HS-5 (cell line): ENCODE measurements at places on chromosomes 6 and 20.

- no peak for DNase-seq
These were observed 43.0 kb upstream of the BPIFA2 start for GRCh38 chr20:33124994-33125393.

- DNase-seq: no peak
These were observed 6.9 kb upstream of the RPS6KA2 start for GRCh38 chr6:166633732-166634535.

- DNase-seq: peak; percentile 99
These were observed 10.1 kb upstream of the PYGB start for GRCh38 chr20:25237610-25238318.

GRCh38 chr6:14423330-14423729, 305.8 kb downstream of the CD83 start:
- no peak for DNase-seq

DNA sequence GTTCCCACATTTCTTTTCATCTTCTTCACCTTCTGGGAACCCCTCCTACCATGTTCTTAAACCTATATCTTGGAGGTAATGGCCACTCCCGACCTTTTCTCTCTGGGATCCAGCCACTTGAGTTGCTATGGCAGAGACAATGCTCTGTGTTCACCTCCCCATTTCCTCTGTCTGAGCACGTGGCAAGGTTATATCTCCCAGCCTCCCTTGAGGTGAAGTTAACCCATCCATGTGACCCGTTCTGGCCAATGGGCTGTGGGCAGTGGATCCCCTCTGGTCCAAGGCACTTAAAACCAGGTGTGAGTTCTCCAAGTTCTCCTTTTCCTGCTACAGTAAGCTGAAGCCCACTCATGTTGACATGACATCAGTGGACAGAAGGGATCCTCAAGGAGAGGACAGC, 261.4 kb downstream of the LRFN2 start:
- DNase-seq: no peak

GRCh38 chr6:148971031-148971927, 224.4 kb downstream of the UST start:
- DNase-seq: no peak

DNA sequence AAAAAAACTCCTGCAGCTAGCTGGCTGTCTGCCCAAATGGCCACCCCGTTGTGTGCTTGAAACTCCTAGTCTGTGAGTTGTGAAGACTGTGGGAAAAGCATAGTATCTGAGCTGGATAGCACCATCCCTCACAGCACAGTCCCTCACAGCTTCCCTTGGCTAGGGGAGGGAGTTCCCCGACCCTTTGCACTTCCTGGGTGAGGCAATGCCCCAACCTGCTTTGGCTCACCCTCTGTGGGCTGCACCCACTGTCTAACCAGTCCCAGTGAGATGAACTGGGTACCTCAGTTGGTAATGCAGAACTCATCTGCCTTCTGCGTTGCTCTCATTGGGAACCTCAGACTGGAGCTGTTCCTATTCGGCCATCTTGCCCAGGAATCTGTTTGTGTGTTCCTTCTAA, 260.6 kb upstream of the STXBP5 start:
- DNase-seq: no peak

GRCh38 chr6:162750776-162751175, 23.0 kb downstream of the PACRG start:
- peak; percentile 41 for DNase-seq

GRCh38 chr20:32685541-32686529, 12.1 kb upstream of the C20orf203 start:
- DNase-seq: peak; percentile 96

DNA sequence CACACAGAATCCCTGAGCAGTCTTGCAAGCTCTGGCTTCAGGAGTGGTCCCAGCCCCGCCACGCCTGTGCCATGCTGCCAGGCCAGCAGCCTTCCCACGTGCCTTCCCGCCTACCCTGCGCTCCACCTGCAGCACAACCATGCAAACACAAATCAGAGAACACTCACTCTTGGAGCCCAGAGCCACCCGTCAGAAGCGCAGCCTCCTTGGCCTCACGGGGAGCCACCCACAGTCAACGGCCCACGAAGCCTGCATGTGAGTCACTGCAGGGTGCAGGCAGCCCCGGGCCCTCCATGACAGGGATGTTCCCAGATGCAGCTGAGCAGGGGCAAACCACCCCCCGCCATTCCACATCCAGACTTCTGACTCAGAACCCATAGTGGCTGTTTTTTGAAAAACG, 217.0 kb downstream of the DLL1 start:
- DNase-seq: no peak

DNA sequence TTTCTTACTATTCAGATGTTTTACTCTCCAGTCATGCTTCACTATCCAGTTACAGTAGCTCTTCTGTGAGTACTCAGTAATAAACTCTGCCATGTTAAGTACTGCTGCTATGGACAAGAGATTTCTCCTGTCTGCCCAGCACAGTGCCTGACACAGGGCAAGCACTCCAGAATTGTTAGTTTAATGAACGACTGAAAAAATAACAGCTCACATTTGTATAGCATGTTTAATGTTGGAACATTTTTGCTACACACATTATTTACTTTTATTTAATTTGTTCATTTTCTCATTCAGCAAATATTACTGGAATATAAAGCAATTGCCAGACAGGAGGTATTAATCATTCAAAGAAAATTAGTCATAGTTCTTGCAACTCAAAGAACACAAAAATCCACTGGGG, 142.6 kb upstream of the HMGN3 start:
- DNase-seq: peak; percentile 11

- no peak for DNase-seq
These were observed 2.5 kb upstream of the FYN start for GRCh38 chr6:111875741-111876140.

- no peak for DNase-seq
These were observed 359.7 kb downstream of the ARHGAP18 start for GRCh38 chr6:129350278-129350677.

DNA sequence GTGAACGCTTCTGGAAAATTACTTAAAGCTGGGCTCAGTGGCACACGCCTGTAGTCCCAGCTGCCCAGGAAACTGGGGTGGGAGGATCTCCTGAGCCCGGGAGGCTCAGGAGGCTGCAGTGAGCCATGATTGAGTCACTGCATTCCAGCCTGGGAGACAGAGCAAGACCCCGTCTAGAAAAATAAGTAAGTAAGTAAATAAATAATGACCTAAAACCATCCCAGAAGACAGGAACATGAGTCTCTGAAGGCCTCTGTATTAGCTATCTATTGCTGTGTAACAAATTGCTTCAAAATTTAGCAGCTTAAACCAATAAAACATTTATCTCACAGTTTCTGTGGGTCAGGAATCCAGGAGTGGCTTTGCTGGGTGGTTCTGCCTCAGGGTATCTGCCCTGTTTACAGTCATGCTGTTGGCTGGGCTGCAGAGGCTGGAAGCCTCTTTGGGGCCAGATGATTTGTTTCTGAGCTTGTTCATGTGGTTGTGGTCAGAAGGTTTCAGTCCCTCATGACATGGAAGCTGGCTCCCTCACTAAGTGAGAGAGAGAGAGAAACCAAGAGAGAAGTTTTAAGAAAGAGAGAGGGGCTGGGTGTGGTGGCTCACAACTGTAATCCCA, 48.4 kb upstream of the NCOA3 start:
- peak; percentile 100 for DNase-seq

GRCh38 chr6:166830185-166830890, 126.0 kb downstream of the RNASET2 start:
- no peak for DNase-seq

DNA sequence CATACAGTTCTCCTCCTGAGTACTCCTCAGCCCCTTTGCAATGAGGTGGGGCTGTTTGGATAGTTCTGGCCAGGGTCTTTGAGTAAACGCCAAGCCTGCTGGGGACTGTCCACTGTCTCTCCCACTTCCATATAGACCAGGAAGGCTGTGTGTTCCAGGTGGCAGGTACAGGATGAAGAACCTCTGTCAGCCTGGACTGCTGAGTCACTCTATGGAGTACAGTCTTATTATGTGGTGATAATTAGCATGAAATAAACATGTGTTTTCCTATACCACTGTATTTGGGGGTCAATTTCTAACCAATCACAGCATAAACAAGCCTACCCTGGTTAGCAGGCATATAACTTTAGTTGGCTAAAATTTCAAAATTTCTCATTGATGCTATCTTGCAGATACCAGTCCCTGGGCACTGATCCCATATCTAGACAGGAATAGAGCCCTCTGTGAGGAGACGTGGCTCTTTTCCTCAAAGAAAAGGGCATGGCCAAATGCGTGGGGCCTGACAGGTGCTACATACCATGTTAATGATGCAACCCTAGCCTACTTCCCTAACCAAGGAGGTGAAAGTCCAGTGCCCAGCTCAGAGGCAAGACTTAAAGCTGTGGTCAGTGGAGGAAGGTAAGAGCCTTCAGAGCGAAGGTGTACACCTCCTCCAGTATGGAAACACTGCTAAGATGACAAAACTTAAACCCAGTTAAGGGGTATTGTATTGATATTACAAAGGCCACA, 4.5 kb upstream of the ALDH8A1 start:
- no peak for DNase-seq

DNA sequence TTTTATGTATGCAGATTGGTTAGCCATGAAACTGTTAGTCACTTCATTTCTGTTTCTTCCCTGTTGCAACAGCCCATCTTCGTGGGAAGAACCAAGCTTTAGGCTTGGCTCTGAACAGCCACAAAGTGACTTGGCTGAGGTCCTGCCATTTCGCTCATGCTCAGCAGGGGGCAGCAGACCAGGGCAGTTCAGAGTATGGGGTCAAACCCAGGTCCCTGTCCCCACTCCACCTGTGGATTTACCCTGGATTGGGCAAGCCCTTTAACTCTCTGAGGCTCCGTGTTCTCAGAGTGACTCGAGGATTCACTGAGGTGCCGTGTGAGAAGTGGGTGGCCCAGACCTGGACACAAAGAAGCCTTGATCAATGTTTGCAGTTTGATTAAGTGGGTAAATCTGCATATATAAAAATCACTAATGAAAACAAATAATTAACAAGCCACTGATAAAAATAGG, 19.8 kb upstream of the MAP1LC3A start:
- DNase-seq: no peak

DNA sequence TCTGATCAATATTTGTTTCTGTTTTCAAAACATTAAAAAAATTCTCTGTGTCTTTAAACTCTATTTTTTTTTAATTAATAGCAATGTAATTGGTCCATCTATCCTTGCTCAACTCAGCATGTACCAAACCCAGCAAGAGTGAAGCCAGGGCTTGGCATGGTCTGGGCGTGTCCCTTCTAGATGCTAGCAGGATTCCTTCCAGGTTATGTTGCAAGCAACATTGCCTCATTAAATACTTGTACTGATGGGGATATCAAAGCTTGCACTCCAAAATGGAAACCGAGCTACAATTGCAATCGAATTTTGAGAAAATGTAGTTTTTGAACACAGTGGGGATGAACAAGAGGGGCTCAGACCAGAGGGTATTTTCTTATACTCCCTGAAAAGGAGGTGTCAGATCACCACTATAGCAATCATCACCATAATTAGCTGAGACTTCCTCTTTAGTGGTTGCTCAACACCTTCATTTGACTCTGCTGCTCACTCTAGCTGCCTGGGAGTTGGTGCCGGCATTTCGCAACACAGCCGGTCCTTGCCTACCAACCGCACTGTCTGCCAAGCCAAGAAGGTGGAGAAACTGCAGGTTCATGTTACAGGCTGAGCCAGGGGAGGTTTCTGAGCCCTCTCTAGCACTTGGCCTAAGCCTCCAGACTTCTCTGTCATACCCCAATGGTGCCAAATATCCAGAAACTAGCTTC, 67.8 kb upstream of the RALGAPA2 start:
- DNase-seq: no peak

DNA sequence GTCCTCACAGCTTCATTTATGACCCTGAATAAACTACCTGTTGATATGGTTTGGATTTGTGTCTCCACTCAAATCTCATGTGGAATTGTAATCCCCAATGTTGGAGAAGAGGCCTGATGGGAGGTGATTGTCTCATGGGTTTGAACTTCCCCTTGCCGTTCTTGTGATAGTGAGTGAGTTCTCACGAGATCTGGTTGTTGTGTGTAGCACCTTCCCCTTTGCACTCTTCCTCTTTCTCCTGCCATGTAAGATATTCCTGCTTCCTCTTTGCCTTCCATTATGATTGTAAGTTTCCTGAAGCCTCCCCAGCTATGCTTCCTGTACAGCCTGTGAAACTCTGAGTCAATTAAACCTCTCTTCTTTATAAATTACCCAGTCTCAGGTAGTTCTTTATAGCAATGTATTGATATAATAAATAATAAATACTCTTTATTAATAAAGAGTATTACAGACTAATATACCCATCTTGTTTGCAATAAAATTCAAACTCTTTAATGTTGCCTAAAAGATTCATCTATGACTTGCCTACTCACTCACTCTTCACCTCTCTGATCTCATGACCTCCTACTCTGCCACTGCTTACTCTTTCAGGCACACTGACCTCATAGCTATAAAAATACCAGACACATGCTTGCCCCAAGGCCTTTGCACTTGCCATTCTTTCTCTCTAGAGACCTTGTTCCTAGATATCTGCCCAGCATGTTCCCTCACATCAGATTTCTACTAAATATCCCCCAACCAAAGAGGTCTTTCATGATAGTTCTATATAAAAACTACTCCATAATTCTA, 256.4 kb upstream of the MARCKS start:
- DNase-seq: no peak

DNA sequence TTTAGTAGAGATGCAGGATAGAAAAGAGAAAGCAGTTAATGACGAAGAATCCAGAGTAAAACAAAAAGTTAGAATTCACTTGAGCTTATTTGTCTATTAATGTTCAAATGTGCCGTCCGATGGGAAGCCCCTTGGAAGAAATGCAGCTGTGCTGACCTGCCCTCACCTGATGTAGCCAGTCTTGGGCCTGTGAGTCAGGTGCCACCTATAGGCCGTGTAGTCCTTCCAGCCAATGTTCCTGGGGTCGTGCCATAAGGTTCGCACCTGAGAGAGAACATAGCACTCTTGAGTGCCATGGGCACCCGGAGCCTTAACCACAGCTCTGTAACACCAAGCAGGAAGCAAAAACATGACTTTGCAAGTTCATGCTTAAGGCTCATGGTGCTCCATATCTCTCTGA, 32.4 kb downstream of the THBS2 start:
- no peak for DNase-seq

DNA sequence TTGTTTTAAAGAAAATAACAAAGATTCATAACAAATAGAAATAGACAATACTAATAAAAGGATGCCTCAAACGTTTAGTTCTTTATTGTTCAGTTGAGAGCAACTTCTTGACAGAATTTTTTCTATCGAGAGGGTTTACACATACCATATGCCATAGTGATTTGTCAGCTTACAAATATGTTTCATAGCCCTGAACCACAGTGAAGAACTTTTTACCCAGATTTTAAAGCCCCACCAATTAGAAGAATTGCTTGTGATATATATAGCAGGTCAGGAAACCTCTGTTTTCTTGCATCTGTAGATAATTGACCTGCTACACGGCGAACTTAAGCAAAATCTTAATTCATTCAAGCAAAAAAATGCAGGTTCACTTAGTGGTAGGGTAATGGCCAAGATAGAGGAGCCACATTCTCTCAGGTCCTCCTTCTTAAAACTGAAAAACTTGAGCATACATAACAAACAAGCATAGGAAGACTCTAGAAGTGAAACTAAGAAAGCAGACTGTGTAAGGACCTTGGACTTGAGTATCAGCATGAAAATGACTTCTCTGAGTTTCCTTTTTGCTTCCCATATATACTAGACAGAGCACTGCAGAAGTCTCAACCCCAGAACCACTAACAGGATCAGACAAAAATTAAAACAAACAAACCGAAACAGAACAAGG, 39.5 kb downstream of the CRISP1 start:
- no peak for DNase-seq

- no peak for DNase-seq
These were observed 2.1 kb downstream of the ZBTB46 start for GRCh38 chr20:63828951-63829350.
